Stimulated activated CD4-positive, alpha-beta T cell treated with anti-CD3 and anti-CD28 coated beads, TNF-alpha, amount 100 ng/mL, for 4 hours (primary cell): ENCODE measurements at places on chromosomes 12 and 14.

GRCh38 chr14:34484726-34485125 is 22.7 kb upstream of the SPTSSA start:
- no peak for DNase-seq

DNA sequence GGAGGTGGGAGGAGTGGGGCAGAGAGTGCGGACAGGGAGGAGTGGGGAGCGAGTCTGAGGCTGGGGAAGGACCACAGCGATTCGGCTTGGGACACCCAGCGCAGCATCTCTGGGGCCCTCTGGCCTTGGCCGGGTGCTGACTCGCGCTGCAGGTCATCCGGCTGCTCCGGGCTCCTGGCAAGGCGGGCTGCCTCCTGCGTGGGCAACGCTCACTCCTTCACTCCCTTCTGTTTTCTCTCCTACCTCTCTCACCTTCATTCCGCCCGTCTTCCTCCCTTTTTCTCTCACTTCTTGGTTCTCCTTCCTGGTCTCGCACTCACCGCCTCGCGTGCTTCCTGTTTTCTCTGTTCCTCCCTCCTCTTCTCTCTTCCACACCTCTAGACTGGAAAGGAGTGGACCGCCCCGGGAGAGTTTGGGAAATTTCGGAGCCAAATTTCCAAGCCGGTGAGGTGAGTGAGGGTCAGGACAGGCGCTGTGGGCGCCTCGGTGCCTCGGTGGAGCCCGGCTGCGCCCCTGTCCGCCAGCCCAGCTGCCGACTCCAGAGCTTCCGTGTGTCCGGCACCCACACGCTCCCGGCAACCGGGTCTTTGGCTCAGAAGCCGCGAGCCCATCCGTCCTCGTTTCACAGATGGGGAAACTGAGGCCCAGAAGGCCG is 86.7 kb downstream of the B4GALNT3 start:
- no peak for DNase-seq

GRCh38 chr12:82966001-82966559 is 279.4 kb downstream of the TMTC2 start:
- no peak for DNase-seq

DNA sequence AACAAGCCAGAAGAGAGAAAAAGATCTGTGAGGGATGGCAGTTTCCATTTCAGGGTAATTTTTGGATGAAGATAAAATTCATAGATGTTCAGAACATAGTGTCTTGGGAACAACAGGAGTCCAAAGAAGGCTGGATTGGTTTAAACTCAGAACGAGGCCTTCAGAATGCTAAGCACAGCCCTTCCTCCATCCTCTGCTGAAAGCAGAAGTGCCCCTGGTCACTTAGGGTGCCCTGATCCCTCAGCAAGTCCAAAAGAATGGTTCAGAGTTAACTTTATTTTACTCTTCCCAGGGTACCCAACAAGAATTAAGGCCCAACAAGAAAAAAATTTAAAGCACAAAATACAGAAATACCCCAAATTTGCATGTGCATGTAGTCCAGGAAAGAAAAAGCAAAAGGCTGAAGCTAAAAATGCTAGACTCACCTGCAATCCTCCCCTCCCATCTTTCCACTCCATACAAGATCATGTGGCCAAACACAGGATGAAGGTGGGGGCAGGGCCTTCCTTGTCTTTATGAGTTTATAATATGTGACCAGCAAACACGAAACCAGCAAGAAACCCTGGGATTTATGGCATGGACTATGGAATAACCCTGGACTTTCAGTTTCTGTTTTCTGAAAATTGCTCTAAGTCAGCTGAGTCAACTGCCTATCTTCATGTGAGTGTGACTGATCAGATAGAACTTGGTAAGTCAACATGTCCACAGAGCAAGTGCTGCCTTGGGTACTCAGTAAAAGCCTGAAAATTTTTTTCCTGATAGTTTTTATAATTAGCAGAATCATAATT is 21.2 kb downstream of the MAX start:
- no peak for DNase-seq

DNA sequence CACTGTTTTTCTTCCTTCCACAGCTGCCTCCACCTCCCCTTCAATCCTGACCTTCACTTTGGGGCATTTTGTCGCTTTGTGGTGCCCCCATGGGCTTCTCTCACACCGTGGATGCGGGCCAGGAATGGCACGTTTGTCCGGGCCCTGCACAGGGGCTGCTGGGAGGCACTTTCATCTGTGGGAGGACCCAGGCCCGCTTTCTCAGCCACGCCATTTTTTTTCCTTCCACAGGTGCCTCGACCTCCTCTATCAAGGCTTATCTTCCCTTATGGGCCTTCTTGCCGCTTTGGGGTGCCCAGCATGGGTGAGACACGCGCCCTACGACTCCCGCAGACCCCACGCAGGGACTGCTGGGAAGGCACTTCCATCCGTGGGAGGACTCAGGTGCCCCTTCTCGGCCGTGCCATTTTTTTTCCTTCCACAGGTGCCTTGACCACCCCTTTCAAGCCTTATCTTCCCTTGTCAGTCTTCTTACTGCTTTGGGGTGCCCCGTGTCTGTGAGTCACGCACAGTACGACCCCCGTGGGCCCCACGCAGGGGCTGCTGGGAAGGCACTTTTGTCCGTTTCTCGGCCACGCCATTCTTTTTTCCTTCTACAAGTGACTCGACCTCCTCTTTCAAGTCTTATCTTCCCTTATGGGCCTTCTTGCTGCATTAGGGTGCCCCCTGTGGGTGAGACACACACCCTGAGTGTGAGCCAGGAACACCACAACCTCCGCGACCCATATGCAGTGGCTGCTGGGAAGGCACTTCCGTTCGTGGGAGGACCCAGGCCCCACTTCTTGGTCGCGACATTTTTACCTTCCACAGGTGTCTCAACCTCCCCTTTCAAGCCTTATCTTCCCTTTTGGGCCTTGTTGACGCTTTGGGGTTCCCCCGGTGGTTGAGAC is 270.7 kb downstream of the ALG10 start:
- no peak for DNase-seq

DNA sequence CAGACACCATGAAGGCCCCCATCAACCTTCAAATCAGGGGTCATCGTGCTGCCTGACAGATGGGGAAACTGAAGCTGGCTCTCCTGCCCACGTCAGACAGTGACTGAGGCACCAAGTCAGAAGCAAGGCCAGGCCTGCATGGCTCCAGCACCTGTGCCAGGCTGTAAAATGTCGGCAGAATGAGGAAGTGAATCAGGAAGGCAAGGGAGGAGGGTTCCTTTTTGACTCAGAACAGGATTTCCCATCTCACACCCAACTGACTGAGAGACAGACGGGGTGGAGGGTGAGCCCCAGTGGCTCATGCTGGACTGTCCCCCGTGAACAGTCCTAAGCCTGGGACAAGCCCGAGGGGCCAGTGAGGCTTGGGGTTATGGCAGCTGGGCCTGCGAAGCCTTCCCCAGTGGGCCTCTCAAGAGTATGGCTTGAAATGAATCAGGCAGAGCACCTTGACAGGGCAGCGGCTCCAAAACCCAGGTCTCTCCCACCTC is 20.9 kb downstream of the SYNE3 start:
- DNase-seq, result no peak

DNA sequence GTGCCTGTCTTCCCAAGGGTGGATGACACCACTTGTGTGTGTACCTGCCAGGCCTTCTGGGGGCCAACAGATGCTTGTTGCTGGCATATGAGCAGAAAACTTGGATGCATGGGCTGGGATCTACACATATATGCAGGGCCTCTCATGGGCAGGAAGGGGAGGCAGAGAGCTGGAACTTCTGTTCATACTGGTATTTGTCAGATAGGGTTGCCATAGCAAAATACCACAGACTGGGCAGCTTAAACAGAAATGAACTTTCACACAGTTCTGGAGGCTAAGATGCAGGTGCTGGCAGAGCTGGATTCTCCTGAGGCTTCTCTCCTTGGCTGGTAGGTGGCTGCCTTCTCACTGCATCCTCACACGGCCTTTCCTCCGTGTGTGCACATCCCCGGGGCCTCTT is 121.8 kb downstream of the SUDS3 start:
- DNase-seq, result no peak

- DNase-seq, result no peak
Measured at GRCh38 chr12:26595806-26596205, 237.2 kb downstream of the ITPR2 start.

DNA sequence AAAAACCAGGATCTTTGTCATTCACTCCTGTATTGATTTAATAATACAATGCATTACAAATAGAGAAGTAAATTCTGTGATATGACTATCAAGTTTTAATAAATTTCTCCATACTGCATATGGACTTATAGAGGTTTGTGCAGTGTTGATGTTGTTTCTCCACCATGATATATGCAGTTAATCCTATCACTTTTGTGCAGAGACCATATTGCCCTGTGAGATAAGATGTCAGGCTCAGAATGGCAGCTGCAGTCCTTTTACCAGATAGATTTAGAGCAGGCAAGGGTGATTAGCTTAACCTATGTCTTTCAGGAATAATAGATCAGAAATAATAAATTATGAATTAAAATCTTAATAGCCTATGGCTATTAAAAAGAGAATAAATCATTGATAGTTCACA is 38.6 kb upstream of the KCNJ8 start:
- DNase-seq, result no peak

GRCh38 chr12:62720661-62721330 is 214.2 kb downstream of the PPM1H start:
- DNase-seq, result no peak

DNA sequence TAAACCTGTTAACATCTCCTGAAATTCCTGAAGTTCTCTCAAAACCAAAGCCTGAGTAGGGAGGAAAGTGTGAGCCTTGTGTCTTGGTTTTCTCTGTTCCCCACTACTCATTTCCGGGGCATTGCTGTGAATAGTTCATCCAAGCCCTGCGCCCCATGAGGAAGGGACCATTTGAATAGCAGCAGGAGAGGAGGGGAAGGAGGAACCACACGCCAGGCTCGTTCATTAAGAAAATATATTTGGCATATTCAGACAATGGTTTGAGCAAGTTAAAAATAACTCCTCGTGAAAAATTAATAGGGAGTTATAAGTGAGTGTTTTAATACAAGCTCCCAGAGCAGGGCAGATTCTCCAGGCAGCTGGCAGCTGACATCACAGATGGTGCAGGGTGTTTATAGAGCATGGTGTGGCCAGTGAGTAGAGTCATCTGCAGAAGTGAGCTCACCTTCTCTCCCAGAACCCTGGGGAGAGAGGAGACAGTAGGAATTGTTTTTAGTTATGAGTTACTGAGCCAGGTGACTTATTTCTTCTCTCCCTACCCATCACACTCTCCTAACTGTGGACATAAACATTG is 29.5 kb upstream of the CISTR start:
- no peak for DNase-seq

GRCh38 chr12:73418541-73418940 is 1119.1 kb upstream of the ATXN7L3B start:
- no peak for DNase-seq
